Right atrium auricular region (tissue), 2 donors: ENCODE measurements at places on chromosomes 16 and 17. TPM values are rescaled to one million over a fixed set of nuclear protein-coding genes. Genes with fewer than 3 reads are reported as not detected.

Gene TNRC6A
- 24.4 TPM for total RNA-seq

Gene KLHL11
- 8.7 TPM for total RNA-seq

Gene C16orf96
- total RNA-seq: 0.24 TPM

Gene HOXB2
- total RNA-seq: 5.5 TPM

Gene FAM20A
- total RNA-seq: 2.5 TPM

Gene KRTAP3-1
- total RNA-seq: not detected

Gene C1QTNF8
- total RNA-seq: not detected

Gene ZCCHC14
- total RNA-seq: 10.6 TPM

Gene DHRS7C
- total RNA-seq: 79.3 TPM

Gene SDR42E2
- total RNA-seq: not detected

Gene SCN4A
- 2.5 TPM for total RNA-seq

Gene CBFA2T3
- 1.1 TPM for total RNA-seq
